ENCODE measurements at places on chromosomes 7 and 10.

GRCh38 chr7:37467002-37467401 lies 18.3 kb upstream of the ELMO1 start:
- no peak for DNase-seq

DNA sequence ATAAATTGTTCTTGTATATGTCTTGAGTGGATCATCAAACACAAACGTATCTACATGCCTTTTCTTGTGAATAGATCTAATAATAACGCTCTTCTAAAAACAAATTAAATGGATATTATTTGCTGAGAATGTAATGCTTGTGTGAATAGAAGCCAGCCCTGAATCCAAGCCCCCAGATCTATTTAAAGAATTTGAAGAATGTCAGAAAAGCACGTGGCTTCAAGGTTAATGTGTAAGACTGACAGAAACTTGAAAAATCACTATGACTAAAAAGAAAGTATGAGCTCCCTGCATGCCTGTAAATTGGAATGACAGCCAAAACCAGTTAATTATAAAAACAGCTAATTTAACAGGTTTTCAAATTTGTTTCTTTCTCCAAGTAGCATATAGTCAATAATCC lies 43.2 kb upstream of the ATRNL1 start:
- no peak for DNase-seq

DNA sequence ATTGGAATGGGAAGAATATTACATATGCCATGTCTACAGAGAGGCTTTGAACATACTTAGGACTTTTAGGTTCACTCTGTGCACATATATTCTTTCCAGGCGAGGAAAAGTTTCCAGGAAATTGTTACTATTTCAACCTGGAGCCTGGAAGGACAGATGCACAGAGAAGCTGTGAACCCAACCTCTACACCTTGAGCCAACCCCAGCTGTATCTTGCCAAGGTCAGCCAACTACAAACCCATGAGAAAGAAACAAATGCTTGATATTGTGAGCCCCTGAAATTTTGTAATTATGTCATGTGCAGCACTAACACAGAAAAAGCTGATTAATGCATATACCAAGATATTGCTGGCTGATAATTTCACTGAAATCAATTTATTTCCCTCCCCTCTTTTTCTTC lies 404.9 kb downstream of the GLRX3 start:
- DNase-seq = no peak

DNA sequence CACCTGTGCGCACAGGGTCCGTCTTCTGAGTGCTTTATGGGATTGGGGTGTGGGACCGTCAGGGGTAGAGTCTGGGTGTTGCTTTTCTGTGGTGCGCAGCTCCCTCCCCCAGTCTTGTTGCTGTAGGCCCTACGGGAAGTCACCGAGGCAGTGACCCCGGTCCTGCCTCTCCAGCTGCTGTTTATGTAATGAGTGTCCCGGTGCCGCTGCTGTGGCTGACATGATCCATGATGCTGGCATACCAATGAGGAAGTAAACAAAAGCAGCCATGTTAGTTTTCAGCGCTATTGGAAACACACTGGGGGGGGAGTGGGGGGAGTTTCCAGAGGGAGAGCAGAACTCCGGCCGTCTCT lies 1.1 kb downstream of the TRIM8 start:
- peak; percentile 12 for DNase-seq

GRCh38 chr10:7302392-7302906 lies 108.4 kb downstream of the SFMBT2 start:
- no peak for DNase-seq

DNA sequence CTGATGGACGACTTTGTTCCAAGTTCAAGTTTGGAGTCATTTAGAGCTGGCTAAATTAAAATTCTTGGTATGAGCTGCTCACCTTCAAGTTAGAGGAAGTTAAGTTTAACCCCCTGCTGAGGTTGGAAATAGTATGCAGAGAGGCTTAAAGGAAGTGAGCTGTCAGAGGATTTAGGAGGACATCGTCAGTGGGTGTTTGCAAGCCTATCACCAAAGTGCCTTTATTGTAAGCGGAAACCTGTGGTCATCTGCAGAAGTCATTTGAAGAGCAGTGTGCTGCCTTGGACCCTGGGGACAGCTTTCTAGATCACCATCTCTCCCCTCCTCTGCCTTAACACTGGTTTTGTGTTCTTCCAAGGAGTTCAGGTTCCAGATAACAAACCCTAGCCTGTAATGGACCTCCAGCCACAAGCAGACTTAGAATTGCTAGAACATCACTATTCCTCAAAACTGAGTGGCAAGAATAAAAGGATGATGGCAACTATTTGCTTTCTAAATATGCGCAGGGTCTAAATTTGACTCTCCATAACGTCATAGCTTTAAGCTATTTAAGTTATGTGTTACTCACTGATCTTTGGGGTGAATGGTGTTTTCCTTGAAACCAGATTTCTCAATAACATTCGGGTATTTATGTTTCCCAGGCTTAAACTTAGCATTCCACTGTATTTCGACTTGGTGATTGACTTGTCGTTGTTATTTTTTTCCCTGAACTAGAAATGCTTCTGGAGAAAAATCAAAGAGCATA lies 93.4 kb downstream of the SLC39A12 start:
- no peak for DNase-seq

- no peak for DNase-seq
Measured at GRCh38 chr7:50214126-50214670, 90.3 kb upstream of the IKZF1 start.

GRCh38 chr7:149772241-149772955 lies 990 bp downstream of the ZNF467 start:
- DNase-seq = no peak

GRCh38 chr7:149867762-149868622 lies 5.8 kb upstream of the ATP6V0E2 start:
- DNase-seq = no peak

DNA sequence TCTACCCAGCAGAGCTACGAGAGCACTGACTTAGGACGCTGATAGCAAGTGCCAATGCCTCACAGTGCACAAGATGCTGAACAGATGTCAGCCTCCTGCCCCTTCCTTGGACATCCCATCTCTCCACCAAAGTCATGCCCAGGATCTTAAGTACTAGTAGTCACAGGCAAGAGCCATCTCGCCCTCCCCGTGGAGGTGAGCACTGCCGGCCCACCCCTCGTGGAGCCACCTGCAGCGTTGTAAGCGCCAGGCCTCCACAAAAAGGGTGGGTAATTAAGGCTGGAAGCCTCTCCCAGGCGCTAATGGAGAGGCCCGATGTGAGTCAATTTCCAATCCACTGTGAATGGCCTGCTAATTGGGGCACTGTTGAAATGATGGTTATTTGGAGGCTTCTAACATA lies 156.2 kb downstream of the GRID1 start:
- peak; percentile 3 for DNase-seq

DNA sequence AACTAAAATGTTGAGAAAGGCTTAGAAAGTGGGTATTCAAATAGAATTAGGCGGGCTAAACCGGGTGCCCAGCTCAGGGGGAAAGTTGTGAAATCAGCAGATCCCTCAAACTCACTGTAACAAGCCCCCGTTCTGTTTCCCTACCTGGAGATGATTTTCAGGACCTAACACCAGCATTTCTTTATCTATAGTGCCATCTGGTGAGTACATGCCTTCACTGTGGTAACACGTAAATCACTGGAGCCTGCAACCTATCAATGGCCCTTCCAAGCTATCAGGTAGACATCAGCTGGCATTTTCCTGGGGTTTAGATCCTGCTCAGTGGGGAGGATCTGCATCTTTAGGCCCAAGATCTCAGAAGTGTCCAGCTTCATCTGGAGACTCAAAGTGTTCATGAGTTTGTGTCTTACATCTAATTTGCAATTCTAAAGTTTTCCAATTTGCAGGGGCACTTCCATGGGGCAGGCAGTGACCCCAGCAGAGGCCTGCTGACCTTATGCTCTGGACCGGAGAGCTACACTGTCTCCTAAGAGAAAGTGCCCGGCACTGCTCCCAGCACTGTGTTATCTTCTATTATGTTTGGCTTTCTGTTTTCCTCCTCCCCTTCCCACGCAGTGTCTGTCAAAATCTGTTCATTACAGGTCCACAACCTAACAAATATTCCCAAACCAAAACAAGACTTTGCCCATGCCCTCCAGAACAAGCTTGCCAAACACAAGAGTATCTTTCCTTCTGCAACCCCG lies 132.5 kb downstream of the LSM5 start:
- peak; percentile 16 for DNase-seq

GRCh38 chr10:5975641-5976473 lies 1.5 kb downstream of the IL15RA start:
- DNase-seq = no peak

- DNase-seq = peak; percentile 76
Measured at GRCh38 chr10:112949875-112950507, at the start of gene TCF7L2. TSS of gene TCF7L2 (plus strand) at chr10:112950247. CDS start at chr10:112950757, 510 bp downstream.

- DNase-seq = no peak
Measured at GRCh38 chr10:21217107-21217506, 308.4 kb downstream of the SKIDA1 start.

- no peak for DNase-seq
Measured at GRCh38 chr7:142832417-142832816, 22.5 kb upstream of the EPHB6 start.

DNA sequence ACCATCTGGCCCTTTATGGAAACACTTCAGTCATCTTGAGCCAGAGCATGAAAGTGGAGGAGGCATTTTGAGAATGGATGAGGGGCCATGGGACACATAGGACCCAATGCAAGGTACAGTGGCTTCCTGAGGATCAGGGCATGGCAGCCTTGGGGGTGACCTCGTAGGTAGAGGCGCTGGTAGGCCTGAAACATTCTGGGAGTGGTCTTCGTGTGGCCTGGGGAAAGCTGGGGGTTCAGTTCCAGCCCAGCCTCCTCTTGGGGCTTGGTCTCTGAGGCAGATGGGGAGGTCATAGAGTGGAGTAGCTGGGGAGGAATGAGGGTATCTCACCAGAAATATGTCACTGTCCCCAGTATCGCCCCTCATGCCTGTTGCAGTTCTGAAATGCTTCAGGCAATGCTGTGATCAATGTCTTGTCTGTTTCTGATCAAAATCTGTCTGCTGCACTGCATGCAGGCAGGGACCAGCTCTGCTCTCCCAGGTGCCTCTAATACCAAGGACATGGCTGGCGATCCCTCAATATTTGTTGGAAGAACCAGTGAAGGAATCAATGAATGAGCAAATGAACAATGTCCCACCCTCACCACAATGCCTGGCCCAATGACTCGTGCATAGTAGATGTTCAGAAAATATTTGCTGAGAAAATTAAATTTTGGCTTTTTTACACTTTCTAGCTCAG lies 90.9 kb downstream of the CHST15 start:
- DNase-seq = no peak

DNA sequence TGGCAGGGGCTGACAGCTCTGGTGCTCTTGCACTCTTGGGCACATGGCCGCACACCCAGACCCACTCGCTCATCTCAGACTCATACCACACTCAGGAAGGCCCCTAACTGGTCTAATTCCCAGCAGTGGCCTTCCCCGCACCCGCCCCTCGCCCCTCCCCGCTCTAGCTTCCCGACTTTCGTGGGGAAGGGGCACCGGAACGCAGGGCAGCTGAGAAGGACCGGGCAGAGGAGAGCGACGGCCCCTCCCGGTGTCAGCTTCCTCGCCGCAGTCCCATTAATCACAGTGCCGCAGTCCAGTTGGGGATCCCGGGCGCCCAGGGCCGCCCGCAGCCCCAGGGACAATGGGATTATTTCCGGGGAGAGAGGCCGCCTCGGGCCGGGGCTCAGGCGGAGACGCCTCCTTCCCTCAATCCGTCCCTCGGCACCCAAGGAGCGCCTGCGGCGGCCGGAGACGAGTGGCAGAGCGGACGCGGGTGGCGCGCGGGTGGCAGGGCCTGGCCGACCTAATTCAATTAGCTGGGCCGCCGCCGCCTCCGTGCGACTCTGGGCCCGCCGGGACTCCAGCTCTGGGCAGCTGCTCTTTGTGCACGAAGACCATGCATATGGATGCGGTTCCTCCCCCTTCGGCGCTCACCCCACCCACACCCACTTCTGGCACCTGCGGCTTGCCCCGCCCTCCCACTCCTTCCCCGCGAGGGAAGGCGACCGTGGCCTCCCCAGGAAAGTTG lies 7.8 kb upstream of the TLX1 start:
- DNase-seq = no peak

DNA sequence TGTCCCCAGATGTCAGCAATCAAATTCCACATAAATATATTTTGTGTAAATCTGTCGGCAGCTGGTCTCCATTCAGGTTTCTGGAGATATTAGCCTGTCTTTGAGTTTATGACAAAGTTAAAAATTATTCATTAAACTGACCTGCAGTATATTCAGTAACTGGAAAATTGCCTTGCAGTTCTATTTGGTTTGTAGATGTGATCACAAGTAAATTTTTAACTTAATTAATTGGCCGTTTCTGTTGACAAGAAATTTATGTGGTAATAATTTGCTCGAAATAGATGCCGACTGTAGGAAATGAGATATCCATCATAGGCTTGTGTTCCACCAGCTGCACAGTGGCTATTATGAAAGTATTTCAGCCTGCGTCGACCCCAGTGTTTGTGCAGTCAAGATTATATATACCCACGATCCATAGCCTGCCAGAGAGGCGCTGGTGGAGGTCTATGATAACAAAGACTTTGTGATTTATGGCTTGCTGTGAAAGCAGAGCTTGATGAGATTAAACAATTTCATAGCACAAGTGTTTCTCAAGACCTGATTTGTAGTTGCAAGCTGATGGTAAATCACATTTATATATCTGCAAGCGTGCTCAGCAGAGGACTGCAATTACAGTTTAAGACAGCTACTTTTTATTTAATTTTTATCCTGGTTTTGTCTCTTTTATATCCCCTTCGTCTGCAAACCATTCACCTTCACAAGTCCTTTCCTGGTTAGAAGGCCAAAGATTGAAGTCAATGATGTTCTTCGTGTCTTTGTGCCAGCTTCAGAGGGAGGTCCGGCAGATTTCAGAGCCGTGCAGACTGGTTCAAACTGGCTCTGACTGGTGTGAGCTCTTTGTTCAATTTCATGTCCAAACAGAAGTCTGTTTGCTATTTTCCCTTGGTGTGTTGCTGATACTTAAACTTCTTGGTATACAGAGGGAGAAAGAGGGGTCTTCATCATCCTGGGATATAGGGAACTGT lies 850.9 kb downstream of the LRMDA start:
- peak; percentile 32 for DNase-seq

DNA sequence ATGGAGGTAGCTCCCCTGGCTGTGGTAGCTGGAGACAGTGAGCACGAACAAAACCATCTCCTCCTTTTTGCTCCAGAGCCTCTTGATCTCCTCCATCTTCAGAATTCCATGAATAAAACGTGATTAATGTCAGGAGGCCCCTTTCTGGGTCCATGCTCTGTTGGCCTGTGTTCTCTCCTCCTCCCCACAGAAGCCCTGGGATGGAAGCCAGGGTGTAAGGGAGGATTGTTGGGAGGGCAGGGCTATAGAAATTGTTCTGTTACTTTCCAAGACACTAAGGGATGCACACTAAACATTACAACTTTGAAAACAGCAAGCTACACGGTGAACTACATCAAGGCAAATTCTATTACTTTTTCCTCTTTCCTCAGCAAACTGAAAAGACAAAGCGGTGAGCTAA lies 96.3 kb downstream of the RNF216 start:
- no peak for DNase-seq

Data from NCI-H1105 treated with DMSO at 0.1 percent for 48 hours (cell line).